ENCODE measurements at places on chromosomes 4 and X. TPM values are rescaled to one million over a fixed set of nuclear protein-coding genes. Genes with fewer than 3 reads are reported as not detected.

GRCh38 chr4:35982318-35982717, 262.0 kb downstream of the ARAP2 start:
- DNase-seq, result no peak

GRCh38 chr4:185395238-185395955, at the start of gene LRP2BP:
Gene LRP2BP, minus strand, starts transcription at chr4:185395924. Its CDS starts 17,738 bp downstream, at chr4:185378186.
- peak; percentile 48 for DNase-seq

GRCh38 chr4:25839687-25840086, 23.1 kb downstream of the SEL1L3 start:
- DNase-seq, result no peak

- no peak for DNase-seq
Observed at GRCh38 chrX:9759337-9759736, 6.3 kb downstream of the GPR143 start.

DNA sequence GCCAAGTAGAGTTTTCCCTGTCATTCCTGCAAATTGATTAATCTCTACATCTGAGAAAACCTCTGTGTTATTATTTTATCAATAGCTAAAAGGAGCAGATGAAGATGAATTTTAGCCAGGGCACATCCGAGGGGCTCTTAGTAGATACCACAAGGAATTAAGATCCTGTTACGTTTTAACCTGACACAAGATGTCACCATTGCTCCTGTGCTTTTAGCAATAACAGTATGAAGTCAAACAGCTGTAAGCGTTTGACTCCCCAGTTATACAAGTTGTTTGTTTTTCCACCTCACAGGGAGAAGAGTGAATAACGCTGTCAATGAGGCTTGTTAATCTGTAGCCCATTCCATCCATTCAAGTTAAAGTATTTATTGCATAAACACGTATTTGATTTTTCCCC, 76.0 kb upstream of the AP1S2 start:
- peak; percentile 13 for DNase-seq

- no peak for DNase-seq
Observed at GRCh38 chr4:77669946-77670590, 64.4 kb downstream of the CXCL13 start.

DNA sequence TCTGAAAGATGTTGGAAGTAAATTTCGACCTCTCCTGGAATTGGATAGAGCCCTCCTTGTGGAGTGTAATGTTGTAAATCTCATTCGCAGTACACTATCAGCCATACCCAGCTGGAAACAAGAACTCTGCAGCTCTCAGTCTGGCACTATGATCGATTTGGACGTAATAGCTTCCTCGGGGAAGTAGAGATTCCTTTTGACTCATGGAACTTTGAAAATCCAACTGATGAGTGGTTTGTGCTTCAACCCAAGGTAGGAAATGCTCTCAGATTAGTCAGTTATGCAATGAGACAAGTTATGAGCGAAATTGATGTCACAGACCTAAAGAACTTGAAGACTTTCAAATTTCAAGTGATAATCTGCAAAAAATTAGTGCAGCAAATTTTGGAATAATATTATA, 103.9 kb downstream of the SYTL5 start:
- no peak for DNase-seq

DNA sequence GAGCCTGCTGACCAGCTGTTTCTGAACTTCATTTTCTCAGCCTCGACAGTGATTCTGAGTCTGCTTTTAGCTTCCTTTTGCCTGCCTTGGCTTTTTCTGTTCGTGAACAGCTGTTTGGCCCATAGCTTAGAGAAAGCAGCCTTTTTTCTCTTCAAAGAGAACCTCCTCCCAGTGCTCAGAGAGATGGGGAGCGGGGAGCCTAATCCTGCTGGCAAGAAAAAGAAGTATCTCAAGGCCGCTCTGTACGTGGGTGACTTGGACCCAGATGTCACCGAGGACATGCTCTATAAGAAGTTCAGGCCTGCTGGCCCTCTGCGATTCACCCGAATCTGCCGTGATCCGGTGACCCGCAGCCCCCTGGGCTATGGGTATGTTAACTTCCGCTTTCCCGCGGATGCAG, 756 bp downstream of the PABPC5 start:
- DNase-seq, result no peak

- no peak for DNase-seq
Observed at GRCh38 chrX:34884817-34885216, 57.8 kb upstream of the FAM47B start.

Gene MAGEA9
- not detected for polyA plus RNA-seq

Gene NCBP2L
- not detected for polyA plus RNA-seq

Gene ITGB1BP2
- 1.3 TPM for polyA plus RNA-seq

Gene TEC
- polyA plus RNA-seq, result 15.5 TPM

Gene GPC3
- not detected for polyA plus RNA-seq

Gene CPE
- 0.11 TPM for polyA plus RNA-seq

Gene GYPE
- polyA plus RNA-seq, result 1.1 TPM

Gene KCTD8
- not detected for polyA plus RNA-seq

Gene NPNT
- polyA plus RNA-seq, result 67.9 TPM

Data from GM12878 (cell line).